ENCODE measurements at places on chromosomes 5 and 9.

DNA sequence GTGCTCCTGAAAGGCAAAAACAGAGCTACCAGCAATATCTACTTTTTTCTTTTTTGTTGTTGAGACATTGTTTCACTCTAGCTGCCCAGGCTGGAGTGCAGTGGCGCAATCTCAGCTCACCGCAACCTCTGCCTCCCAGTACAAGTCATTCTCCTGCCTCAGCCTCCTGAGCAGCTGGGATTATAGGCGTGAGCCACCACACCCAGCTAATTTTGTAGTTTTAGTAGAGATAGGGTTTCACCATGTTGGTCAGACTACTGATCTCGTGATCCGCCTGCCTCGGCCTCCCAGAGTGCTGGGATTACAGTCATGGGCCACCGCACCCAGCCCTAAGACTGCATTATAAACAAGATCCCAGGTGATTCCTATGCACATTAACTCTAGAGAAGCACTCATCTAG lies 17.0 kb downstream of the PLPP1 start:
- H3K4me1 ChIP-seq: peaks cover 52% of the 10 kb centered on the region
- peak overlapping the region; percentile 89 for H3K27ac ChIP-seq
- no peaks in the 10 kb centered on the region for H3K27me3 ChIP-seq
- peak overlapping the region; percentile 59 for H3K4me3 ChIP-seq
- peak; percentile 47 for DNase-seq

DNA sequence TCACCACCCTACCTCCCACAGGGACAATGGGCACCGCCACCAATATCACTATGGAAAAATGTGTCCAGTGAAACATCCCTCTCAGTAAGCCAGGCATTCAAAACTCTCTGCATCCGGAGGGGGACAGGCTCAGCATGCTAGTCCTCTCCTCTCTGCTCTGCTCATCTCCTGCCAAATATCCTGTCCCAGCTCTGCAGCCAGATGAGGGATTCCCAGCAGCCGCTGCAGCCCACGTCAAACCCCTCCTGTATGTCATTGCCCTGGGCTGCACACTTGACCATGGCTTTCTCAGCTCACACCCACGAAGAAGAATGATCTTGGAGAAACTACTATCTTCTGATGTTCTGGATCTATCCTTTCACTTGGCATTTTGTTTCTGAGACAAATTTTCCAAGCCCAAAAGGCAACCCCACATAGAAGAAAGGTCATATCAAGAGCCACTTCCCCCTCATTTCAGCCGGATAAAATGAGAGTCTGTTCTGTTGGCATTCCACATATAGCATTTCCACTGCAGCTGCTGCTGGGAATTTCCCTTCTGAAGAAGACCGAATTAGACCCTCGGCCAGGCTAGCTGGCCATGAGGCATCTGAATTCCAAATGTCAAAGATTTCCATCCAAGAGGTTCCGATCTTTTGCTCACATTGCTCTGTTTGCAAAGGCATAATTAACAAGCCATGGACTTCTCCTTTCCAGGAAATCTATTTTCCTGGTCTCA lies 338.0 kb downstream of the ACTL7B start:
- no peaks in the 10 kb centered on the region for H3K36me3 ChIP-seq
- no peak overlapping the region for H3K27ac ChIP-seq
- DNase-seq: no peak
- H3K4me1 ChIP-seq: peaks cover 9% of the 10 kb centered on the region

- no peak overlapping the region for H3K27ac ChIP-seq
- no peaks in the 10 kb centered on the region for H3K36me3 ChIP-seq
- peaks cover 13% of the 10 kb centered on the region for H3K4me1 ChIP-seq
- no peak overlapping the region for H3K4me3 ChIP-seq
- DNase-seq: no peak
These were observed 8.3 kb upstream of the THBS4 start for GRCh38 chr5:80026841-80027240.

DNA sequence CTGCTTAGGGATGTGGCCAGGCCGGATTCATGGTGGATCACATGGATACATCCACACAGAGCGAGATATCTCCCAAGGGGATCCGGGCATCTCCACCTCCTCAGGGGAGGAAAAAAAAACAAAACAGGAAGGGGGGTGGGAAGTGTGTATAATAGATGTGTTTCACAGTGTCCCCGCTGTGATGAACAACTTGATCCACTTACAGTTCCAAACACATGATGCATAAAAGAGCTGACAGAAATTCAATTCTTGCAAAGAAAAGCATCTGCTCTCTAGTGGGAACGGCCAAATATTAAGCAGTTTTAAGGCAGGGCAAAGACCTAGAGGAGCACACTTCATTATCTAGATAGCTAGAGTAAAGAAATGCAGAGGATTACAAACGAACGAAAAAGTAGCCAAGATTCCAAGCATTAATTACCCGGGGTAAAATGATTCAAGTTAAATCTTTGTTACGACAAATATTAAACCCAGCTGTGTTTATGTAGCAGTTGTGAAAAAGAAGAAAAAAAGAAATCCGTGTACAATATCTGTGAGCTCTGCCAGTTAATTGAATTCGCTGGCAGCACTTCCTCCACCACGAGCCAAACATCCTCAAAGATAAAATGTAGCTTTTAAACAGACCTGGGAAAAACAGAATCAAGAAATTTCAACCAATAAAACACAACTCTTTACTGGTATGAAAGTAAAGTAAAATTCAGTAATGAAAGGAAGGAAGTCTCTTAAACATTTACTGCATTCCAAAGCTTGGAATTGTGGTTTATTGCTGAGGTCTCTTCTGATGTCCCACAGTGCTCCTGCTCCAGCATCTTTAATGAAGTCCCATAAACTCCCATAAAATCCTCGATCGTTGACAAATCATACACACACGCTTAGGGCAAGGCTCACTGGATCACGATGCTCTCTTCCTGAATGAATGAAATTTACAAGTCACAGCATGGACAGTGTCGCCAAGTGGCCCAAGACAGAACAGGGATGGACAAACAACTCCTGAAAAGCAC lies 213.0 kb downstream of the CRB2 start:
- H3K4me3 ChIP-seq: no peak overlapping the region
- no peaks in the 10 kb centered on the region for H3K4me1 ChIP-seq
- H3K27me3 ChIP-seq: no peaks in the 10 kb centered on the region
- no peak overlapping the region for H3K27ac ChIP-seq
- DNase-seq: no peak

GRCh38 chr5:144201588-144201987 lies 30.9 kb downstream of the KCTD16 start:
- H3K36me3 ChIP-seq: no peaks in the 10 kb centered on the region
- H3K4me1 ChIP-seq: no peaks in the 10 kb centered on the region
- H3K4me3 ChIP-seq: no peak overlapping the region
- H3K27me3 ChIP-seq: peaks cover 66% of the 10 kb centered on the region

GRCh38 chr9:95284162-95285080 lies 33.1 kb downstream of the FANCC start:
- peak overlapping the region; percentile 26 for H3K4me3 ChIP-seq
- no peaks in the 10 kb centered on the region for H3K27me3 ChIP-seq
- peaks cover 6% of the 10 kb centered on the region for H3K36me3 ChIP-seq
- H3K4me1 ChIP-seq: peaks cover 19% of the 10 kb centered on the region
- H3K27ac ChIP-seq: peak overlapping the region; percentile 68

DNA sequence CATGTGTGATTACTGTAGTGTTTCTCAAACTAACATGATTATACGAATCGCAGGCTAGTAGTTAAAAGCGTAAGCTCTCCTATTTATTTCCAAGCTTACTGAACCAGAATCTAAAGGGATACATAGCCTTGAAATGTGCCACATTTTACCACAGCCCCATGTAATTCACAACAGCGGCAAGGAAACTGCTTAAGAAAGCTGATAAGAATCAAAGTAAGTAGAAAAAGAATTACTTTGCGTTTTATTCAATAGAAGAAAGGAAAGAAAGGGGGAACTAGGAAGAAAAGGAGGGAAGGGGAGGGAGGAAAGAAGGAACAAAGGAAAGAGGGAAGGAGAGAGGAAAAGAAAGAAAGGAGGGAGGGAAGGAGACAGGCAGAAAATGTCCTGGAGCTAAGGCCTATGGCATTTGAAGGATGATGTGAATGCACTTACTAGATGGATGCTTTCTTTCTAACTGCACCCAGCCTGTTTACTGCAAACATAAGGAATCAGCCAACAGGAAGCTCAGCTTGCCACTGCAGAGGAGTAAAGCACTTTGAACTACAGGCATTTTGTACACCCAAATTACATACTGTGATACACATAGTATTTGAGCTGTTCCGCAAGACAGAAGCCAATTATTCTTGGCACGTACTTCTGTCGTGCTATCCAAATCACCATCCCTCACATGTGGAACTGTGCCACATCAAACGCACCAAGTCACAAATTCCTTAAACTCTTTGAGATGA lies 521.7 kb downstream of the RAB3C start:
- no peak overlapping the region for H3K4me3 ChIP-seq
- no peaks in the 10 kb centered on the region for H3K36me3 ChIP-seq
- H3K27ac ChIP-seq: no peak overlapping the region
- no peak for DNase-seq
- no peaks in the 10 kb centered on the region for H3K27me3 ChIP-seq
- H3K4me1 ChIP-seq: peaks cover 22% of the 10 kb centered on the region

DNA sequence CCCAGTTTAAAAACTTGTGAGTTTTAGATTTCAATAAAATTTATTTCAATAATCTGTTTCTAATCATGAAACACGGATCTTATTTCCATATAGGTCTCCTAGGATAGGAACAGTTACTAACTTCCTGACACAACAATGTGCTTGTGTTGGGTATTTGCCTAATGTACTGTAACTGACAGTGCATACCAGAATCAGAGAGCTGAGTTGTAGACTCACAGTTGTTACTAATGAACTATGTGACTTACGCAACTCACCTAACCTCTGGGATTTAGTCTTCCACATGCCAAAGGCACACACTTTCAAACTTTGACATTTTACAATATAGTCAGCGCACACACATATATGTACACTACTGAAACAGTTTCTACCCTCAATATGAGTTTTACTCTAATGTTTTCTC lies 77.7 kb downstream of the HOMER1 start:
- no peak overlapping the region for H3K4me3 ChIP-seq
- no peaks in the 10 kb centered on the region for H3K36me3 ChIP-seq
- DNase-seq: no peak
- no peaks in the 10 kb centered on the region for H3K27me3 ChIP-seq

- H3K4me3 ChIP-seq: no peak overlapping the region
- no peaks in the 10 kb centered on the region for H3K4me1 ChIP-seq
- no peaks in the 10 kb centered on the region for H3K36me3 ChIP-seq
These were observed 123.9 kb downstream of the GHR start for GRCh38 chr5:42547141-42547540.

- H3K4me1 ChIP-seq: no peaks in the 10 kb centered on the region
- no peak for DNase-seq
- H3K27ac ChIP-seq: no peak overlapping the region
- H3K36me3 ChIP-seq: no peaks in the 10 kb centered on the region
- no peaks in the 10 kb centered on the region for H3K27me3 ChIP-seq
- no peak overlapping the region for H3K4me3 ChIP-seq
These were observed 61.7 kb downstream of the FBXL17 start for GRCh38 chr5:108320231-108320630.
